ENCODE measurements at places on chromosomes 2 and 18. TPM values are rescaled to one million over a fixed set of nuclear protein-coding genes. Genes with fewer than 3 reads are reported as not detected.

FTCDNL1 gene
- 2.1 TPM for total RNA-seq

EVX2 gene
- 0.09 TPM for total RNA-seq

TDRD15 gene
- total RNA-seq = not detected

USP34 gene
- 149 TPM for total RNA-seq

TCF4 gene
- total RNA-seq = 210 TPM

POTEI gene
- total RNA-seq = 7.0 TPM

SCN9A gene
- 1.5 TPM for total RNA-seq

ALPG gene
- total RNA-seq = not detected

PSMA8 gene
- not detected for total RNA-seq

FAM110C gene
- total RNA-seq = 6.4 TPM

STAT4 gene
- total RNA-seq = 2.4 TPM

AGXT gene
- total RNA-seq = not detected

ARHGEF4 gene
- 20.9 TPM for total RNA-seq

CELF4 gene
- total RNA-seq = 2.3 TPM

DYNAP gene
- total RNA-seq = not detected

SERPINB3 gene
- total RNA-seq = not detected

SLC38A11 gene
- 0.59 TPM for total RNA-seq

NEURL3 gene
- not detected for total RNA-seq

CRYBA2 gene
- not detected for total RNA-seq

FBXO36 gene
- 5.1 TPM for total RNA-seq

CPS1 gene
- total RNA-seq = 7.5 TPM

IL36A gene
- not detected for total RNA-seq

TMEM163 gene
- total RNA-seq = not detected

GALNT3 gene
- 8.3 TPM for total RNA-seq

ERMN gene
- not detected for total RNA-seq

UGT1A3 gene
- not detected for total RNA-seq

REEP1 gene
- 1.8 TPM for total RNA-seq

MAPK4 gene
- 6.3 TPM for total RNA-seq

GALNT13 gene
- 18.4 TPM for total RNA-seq

ITPRID2 gene
- 71.0 TPM for total RNA-seq

SERPINB7 gene
- total RNA-seq = 0.68 TPM

DTNA gene
- total RNA-seq = 10.9 TPM

RNF152 gene
- total RNA-seq = 28.6 TPM

SRD5A2 gene
- total RNA-seq = not detected

PAX3 gene
- 0.41 TPM for total RNA-seq

FZD7 gene
- 126 TPM for total RNA-seq

LIPG gene
- 25.7 TPM for total RNA-seq

HADHB gene
- 83.2 TPM for total RNA-seq

CXCR4 gene
- 1.5 TPM for total RNA-seq

ARHGAP28 gene
- total RNA-seq = 161 TPM

ACAA2 gene
- 55.6 TPM for total RNA-seq

C2orf78 gene
- not detected for total RNA-seq

All from mesothelial cell of epicardium (in vitro differentiated cells).